GM12864 (cell line): ENCODE measurements at places on chromosomes 4 and X.

- DNase-seq: no peak
Measured at GRCh38 chrX:71634366-71634765, 16.1 kb upstream of the CXCR3 start.

- no peak for DNase-seq
Measured at GRCh38 chr4:156378033-156378665, 424.5 kb upstream of the CTSO start.

- no peak for DNase-seq
Measured at GRCh38 chr4:97786306-97786920, 356.9 kb downstream of the STPG2 start.

DNA sequence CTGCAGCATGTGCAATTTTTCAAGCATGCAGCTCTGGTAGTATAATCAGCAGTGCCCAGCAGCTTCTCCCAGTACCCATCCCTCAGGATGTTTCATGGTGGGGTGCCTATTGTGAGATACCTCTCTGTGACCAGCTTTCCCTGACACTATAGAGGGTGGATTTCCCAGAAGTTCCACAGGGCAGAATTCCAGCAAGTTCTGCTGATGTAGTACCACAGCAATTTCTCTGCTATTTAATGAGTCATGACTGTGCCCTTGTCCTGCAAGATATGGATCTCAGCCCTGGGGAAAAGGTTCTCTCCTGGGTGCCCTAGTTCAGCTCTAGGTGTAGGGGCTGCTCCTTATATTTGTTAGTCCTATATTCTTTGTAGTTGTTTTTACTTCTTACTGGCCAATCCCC, 174.8 kb downstream of the ENOX2 start:
- no peak for DNase-seq

DNA sequence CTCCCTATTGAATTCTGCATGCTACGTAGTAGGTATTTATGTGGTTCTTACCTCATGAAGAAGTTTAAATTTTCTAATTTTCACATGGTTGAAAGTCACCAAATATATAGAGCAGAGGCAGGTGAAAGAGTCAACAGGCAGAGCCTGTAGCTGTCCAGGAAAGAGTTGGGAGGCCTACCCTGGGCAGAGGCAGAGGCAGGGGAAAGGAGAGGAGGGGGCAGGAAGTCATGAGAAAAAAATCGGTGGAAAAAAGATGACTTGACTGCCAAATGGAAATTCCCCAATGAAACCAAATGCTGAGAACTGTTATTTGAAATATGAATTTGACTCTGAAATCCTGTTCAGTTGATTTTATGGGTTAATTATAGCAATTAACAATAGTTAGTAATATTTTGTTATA, 23.1 kb upstream of the GPR34 start:
- DNase-seq: no peak

DNA sequence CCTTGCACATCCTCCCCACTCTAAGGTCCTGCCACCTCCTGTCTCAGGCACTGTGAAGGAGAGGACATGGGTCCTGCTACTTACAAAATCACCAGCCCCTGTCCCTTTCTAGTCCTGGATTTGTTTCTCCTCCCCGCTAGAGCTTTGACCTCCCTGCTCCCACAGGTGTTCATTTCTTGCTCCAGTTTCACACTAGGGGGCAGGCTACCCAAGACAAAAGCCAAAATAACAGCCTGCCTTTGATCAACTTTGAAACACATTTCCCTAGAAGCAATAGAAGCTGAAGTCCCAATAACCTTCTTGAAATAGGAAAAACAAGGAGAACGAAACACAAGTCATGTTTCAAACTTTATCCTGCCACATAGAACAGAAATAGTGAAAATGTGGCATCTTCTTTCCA, 164.4 kb downstream of the QDPR start:
- DNase-seq: no peak

GRCh38 chrX:77160301-77160700, 286.9 kb upstream of the FGF16 start:
- no peak for DNase-seq
